Effector memory CD8-positive, alpha-beta T cell (primary cell): ENCODE measurements at places on chromosomes 7 and 10.

- DNase-seq, result no peak
- H3K4me3 ChIP-seq, result no peak overlapping the region
- no peaks in the 10 kb centered on the region for H3K4me1 ChIP-seq
Observed at GRCh38 chr10:43427166-43427825, 9.6 kb upstream of the ZNF487 start.

- no peak overlapping the region for H3K4me3 ChIP-seq
- H3K36me3 ChIP-seq, result no peaks in the 10 kb centered on the region
- no peaks in the 10 kb centered on the region for H3K27me3 ChIP-seq
- no peak overlapping the region for H3K27ac ChIP-seq
- H3K4me1 ChIP-seq, result no peaks in the 10 kb centered on the region
- no peak for DNase-seq
Observed at GRCh38 chr10:82668221-82668895, 793.4 kb downstream of the NRG3 start.

GRCh38 chr7:80039251-80039884, 95.3 kb upstream of the GNAI1 start:
- no peaks in the 10 kb centered on the region for H3K4me1 ChIP-seq
- H3K4me3 ChIP-seq, result no peak overlapping the region

GRCh38 chr7:8254667-8255066, 7.3 kb downstream of the ICA1 start:
- H3K27ac ChIP-seq, result no peak overlapping the region
- peaks cover 14% of the 10 kb centered on the region for H3K27me3 ChIP-seq
- no peak for DNase-seq
- no peak overlapping the region for H3K4me3 ChIP-seq
- no peaks in the 10 kb centered on the region for H3K36me3 ChIP-seq

DNA sequence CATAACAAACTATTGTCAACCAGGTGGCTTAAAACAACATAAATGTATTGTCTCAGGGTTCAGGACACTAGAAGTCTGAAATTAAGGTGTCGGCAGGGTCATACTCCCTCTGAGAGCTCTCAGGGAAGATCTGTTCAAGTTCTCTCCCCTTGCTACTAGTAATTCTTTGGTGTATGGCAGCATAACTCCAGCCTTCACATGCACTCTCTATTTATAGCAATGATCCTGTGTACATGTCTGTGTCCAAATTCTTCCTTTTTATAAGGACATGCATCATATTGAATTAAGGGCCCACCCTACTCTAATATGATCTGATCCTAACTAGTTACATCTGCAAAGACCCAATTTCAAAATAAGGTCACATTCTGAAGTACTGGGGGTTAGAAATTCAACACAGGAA, 27.2 kb downstream of the CACNA2D1 start:
- no peaks in the 10 kb centered on the region for H3K27me3 ChIP-seq
- no peak overlapping the region for H3K27ac ChIP-seq

- H3K4me1 ChIP-seq, result peaks cover 11% of the 10 kb centered on the region
- no peaks in the 10 kb centered on the region for H3K27me3 ChIP-seq
- H3K36me3 ChIP-seq, result no peaks in the 10 kb centered on the region
- no peak overlapping the region for H3K4me3 ChIP-seq
- DNase-seq, result no peak
Observed at GRCh38 chr10:79430325-79430905, 15.0 kb downstream of the ZCCHC24 start.

GRCh38 chr7:149772241-149772955, 990 bp downstream of the ZNF467 start:
- H3K36me3 ChIP-seq, result peaks cover 5% of the 10 kb centered on the region
- peak overlapping the region; percentile 84 for H3K4me3 ChIP-seq
- no peaks in the 10 kb centered on the region for H3K27me3 ChIP-seq
- no peak for DNase-seq

DNA sequence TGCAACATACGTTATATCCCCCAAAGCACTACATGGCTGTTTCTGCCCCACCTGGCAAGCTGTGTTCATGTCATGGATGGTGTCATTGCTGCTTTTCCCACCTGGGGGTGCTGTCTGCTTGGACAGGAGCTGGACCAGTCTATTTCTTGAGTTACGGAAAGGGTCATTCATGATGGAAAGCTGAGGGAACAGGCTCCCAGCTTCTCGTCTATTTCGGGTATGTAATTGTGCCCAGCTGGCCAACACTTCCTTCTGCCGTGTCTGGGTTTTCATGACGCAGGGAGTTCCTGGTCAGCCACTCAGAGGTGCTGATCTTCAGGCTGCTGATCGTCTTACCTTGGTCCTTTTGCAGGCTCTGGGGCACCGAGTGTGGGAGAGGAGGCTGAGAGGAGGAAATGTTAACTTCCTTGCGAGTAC, 8.6 kb downstream of the BTBD16 start:
- peaks cover 3% of the 10 kb centered on the region for H3K36me3 ChIP-seq
- no peak overlapping the region for H3K27ac ChIP-seq
- H3K27me3 ChIP-seq, result peaks cover 39% of the 10 kb centered on the region
- no peak overlapping the region for H3K4me3 ChIP-seq
- no peak for DNase-seq
- peaks cover 4% of the 10 kb centered on the region for H3K4me1 ChIP-seq

GRCh38 chr10:1595242-1595600, 142.1 kb downstream of the ADARB2 start:
- H3K27me3 ChIP-seq, result peaks cover 62% of the 10 kb centered on the region
- no peak overlapping the region for H3K4me3 ChIP-seq
- no peak for DNase-seq
- no peak overlapping the region for H3K27ac ChIP-seq

DNA sequence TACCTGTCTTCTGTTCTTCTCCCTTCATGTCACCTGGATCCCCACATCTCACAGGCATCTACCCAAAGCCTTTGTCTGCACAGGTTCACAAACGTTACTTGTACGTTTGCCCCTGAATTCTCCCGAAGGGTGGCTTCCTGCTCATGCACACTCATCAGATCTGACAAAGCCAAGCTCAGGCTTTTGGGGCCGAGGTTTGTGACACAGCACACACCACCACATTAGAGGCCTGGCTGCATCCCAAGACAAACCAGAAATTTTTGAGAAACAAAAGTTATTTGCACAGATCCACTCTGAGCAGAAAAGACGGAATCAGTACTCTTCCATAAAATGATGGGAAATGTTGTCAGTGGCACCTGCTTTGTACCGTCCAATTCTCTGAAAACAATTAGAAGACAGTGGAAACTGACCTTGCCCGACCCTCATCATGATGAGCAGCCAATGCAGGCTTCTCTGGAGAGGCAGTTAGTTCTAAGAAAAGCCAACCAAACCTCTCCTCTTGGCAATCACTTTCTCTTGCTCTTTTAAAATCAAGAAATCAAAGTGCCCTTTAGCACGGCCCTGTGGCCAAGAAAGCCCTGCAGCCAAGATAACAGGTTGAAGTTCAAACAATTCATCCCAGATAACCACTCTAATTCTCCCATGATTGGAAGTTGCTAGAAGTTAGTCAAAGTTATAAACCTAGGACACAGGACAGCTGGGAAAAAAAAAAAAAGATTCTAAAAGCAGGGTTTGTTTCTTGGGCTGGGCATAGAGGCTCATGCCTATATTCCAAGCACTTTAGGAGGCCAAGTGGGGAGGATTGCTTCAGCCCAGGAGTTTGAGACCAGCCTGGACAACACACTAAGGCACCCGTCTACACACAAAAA, 13.6 kb upstream of the SVIL start:
- no peaks in the 10 kb centered on the region for H3K27me3 ChIP-seq
- peak overlapping the region; percentile 65 for H3K4me3 ChIP-seq
- DNase-seq, result no peak
- no peak overlapping the region for H3K27ac ChIP-seq

- H3K27me3 ChIP-seq, result peaks cover 8% of the 10 kb centered on the region
- H3K36me3 ChIP-seq, result no peaks in the 10 kb centered on the region
- H3K4me1 ChIP-seq, result no peaks in the 10 kb centered on the region
- H3K4me3 ChIP-seq, result no peak overlapping the region
- DNase-seq, result no peak
- H3K27ac ChIP-seq, result no peak overlapping the region
Observed at GRCh38 chr7:140201393-140201792, 24.6 kb upstream of the KDM7A start.

DNA sequence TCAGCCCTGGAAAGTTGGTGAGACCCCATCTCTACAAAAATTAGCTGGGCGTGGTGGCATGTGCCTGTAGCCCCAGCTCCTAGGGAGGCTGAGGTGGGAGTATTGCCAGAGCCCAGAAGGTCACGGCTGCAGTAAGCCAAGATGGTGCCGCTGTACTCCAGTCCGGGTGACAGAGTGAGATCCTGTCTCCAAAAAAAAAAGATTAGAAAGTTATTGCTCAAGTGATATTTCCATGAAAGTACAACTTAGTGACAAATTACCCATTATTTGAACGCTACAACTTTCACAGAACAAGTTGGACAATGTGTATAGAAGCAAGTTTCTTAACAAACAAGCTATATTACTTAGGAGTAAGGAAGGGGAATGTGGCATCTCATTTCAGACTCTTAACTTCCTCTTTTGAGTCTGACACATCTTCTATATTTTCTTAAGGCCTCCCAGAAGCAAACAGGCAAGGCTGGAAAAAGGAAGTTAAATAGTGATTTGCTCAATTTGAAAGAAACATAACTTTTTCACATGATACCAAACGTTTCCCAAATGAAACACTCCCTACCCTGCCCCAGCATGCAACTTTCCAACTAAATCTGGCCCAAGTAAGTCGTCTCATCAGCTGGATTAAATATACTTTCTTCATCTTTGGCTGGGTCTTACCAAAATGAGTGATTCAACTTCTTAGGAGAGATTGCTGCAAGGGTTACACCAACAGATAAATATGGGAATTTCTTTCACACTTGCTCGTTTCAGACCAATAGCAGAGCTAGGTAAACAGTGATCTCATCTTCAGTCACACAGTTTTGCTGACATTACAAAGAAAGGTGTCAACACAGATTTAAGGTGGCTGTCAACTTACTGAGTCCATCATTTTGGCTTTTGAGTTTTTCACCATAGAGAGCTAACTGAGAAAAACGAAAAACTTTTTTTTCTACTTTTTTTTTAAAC, 66.3 kb upstream of the KLF6 start:
- peak overlapping the region; percentile 91 for H3K27ac ChIP-seq
- H3K4me1 ChIP-seq, result peaks cover 18% of the 10 kb centered on the region
- H3K27me3 ChIP-seq, result no peaks in the 10 kb centered on the region
- H3K36me3 ChIP-seq, result peaks cover 18% of the 10 kb centered on the region
- DNase-seq, result no peak
- peak overlapping the region; percentile 74 for H3K4me3 ChIP-seq

- no peaks in the 10 kb centered on the region for H3K27me3 ChIP-seq
- no peak overlapping the region for H3K27ac ChIP-seq
- no peaks in the 10 kb centered on the region for H3K4me1 ChIP-seq
- H3K4me3 ChIP-seq, result no peak overlapping the region
- H3K36me3 ChIP-seq, result peaks cover 11% of the 10 kb centered on the region
Observed at GRCh38 chr10:63319231-63319630, 146.5 kb downstream of the JMJD1C start.

DNA sequence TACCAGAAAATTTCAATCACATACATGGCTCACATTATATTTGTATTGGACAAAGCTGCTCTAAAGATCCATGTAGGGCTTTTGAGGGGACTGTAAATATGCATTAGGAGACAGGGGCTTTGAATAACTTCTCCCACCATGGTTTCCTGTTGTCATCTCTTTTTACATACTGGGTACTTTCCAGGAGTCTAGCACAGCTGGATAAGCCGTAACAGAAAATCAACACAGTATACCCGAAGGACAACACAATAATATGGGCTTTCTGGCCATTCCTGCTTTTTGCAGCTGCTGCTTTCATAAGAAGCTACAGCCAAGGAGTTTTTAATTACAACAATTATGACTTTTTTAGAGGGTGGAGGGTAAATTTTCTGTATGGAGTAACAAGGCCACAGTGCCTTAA, 63.4 kb upstream of the SRPK2 start:
- no peak overlapping the region for H3K4me3 ChIP-seq
- no peak overlapping the region for H3K27ac ChIP-seq
- H3K4me1 ChIP-seq, result peaks cover 24% of the 10 kb centered on the region
- H3K36me3 ChIP-seq, result no peaks in the 10 kb centered on the region
- no peak for DNase-seq
- H3K27me3 ChIP-seq, result no peaks in the 10 kb centered on the region

GRCh38 chr7:106167439-106168136, 55.5 kb upstream of the SYPL1 start:
- H3K36me3 ChIP-seq, result no peaks in the 10 kb centered on the region
- DNase-seq, result no peak
- no peak overlapping the region for H3K4me3 ChIP-seq
- H3K27ac ChIP-seq, result no peak overlapping the region
- H3K27me3 ChIP-seq, result peaks cover 20% of the 10 kb centered on the region

GRCh38 chr10:101123815-101124617, 7.1 kb upstream of the TLX1 start:
- H3K4me1 ChIP-seq, result peaks cover 27% of the 10 kb centered on the region
- DNase-seq, result no peak
- H3K4me3 ChIP-seq, result peak overlapping the region; percentile 55
- no peak overlapping the region for H3K27ac ChIP-seq
- H3K27me3 ChIP-seq, result peaks cover 57% of the 10 kb centered on the region
- peaks cover 3% of the 10 kb centered on the region for H3K36me3 ChIP-seq

GRCh38 chr7:26083113-26083512, 68.9 kb upstream of the NFE2L3 start:
- peaks cover 1% of the 10 kb centered on the region for H3K4me1 ChIP-seq
- H3K4me3 ChIP-seq, result no peak overlapping the region
- H3K36me3 ChIP-seq, result peaks cover 3% of the 10 kb centered on the region
- H3K27me3 ChIP-seq, result peaks cover 58% of the 10 kb centered on the region
- no peak for DNase-seq

DNA sequence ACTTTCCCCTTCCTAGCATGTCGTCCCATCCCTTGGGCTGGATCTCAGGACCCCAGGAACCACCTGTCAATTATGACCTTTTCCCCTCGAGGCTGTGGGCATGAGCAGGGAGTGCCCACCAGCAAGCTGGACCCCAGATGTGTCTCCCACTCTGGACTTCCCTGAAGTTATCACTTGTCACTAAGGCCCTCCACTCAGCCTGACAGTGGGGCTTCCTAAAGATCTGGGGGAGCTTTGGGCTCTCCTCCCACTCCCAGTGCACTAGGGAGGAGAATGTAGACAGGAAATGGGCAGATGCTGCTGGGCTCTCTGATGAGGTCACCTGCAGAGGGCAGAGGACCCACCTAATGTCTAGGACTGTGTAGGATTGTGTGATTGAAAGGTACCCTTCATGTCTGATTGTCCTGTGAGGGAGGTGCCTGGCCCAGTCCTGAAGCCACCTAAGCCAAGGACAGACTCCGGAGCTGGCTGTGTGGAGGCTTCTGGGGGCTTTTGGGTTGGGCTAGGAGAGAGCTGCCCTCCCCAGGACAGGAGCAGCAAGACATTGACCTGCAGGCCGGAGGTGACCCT, 18.7 kb downstream of the MYO1G start:
- H3K27ac ChIP-seq, result peak overlapping the region; percentile 97
- peaks cover 23% of the 10 kb centered on the region for H3K4me1 ChIP-seq
- H3K27me3 ChIP-seq, result no peaks in the 10 kb centered on the region
- H3K36me3 ChIP-seq, result peaks cover 36% of the 10 kb centered on the region
- DNase-seq, result no peak

DNA sequence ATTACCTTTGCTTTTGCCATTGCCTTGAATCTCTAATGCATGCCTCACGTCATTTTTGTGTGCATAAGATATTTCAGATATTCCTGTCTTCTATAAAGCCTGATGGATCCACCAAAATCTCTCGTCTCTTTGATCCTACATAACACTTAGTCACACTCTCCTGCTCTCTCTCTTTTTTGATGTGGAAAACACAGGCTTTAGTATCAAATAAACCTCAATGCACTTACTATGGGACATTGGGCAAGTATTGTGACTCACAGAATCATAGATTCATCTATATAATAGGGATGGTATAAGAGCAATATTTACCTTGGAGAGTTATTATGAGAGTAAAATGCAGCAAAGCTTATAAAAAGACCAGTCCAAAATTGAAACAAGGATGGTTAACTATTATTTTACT, 39.1 kb downstream of the DKK1 start:
- no peaks in the 10 kb centered on the region for H3K27me3 ChIP-seq
- H3K27ac ChIP-seq, result no peak overlapping the region
- H3K4me1 ChIP-seq, result no peaks in the 10 kb centered on the region
- no peak for DNase-seq
- H3K36me3 ChIP-seq, result no peaks in the 10 kb centered on the region
